ENCODE measurements at places on chromosomes 7 and 10. TPM values are rescaled to one million over a fixed set of nuclear protein-coding genes. Genes with fewer than 3 reads are reported as not detected.
A peak's percentile ranks its signal among the peaks of the same experiment; 100 is the strongest.

- no peak for DNase-seq
These were observed 69.0 kb downstream of the EZH2 start for GRCh38 chr7:148814922-148815559.

GRCh38 chr10:114404171-114405010 lies at the start of gene AFAP1L2:
Gene AFAP1L2, minus strand, starts transcription at chr10:114404502. Its CDS starts 47 bp downstream, at chr10:114404455.
- DNase-seq: no peak

GRCh38 chr10:118501637-118502440 lies 93.6 kb downstream of the PRLHR start:
- DNase-seq: peak; percentile 21

DENND2A gene
- total RNA-seq: 4.0 TPM

- DNase-seq: no peak
These were observed 24.2 kb downstream of the NCOA4 start for GRCh38 chr10:46006219-46006618.

DNA sequence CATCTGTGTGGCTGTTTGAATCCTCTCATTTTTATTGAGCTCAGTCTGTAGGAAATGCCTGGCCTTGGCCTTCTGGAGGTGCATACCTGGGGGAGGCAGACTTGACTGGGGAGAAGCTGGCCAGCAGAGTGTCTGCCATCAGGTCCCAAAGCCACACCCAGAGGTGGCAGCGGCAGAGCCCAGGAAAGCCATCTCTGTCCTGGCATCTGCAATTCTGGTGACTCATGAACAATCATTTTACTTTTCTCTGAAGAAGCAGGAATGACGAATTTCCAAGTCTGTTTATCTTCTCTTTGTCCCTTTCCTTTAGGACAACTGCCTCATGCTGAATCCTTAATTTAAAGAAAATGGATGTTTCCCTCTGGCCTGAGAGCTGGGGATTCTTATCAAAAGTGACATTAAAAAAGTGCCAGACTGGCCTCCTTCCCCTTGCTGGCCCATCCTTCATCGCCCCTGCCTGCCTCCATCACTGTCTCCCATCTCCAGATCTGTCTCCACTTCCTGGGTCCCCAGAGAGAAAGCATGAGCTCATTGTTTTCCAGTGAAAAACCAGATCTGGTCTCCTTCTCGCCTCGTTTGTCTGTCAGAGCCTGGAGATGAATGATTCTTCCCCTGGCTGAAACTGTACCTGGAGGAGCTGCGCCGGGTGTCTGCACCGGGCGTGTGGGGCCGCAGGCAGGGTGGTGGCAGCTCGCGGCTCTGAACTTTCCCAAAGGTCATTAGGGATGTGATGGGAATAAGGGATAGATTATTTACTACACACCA lies 124.5 kb downstream of the TMEM178B start:
- DNase-seq: no peak

- DNase-seq: no peak
These were observed 194.2 kb downstream of the GPAM start for GRCh38 chr10:111989136-111989911.
